ENCODE measurements at places on chromosomes 4 and X. TPM values are rescaled to one million over a fixed set of nuclear protein-coding genes. Genes with fewer than 3 reads are reported as not detected.

The SORCS2 gene
- total RNA-seq: 0.10 TPM

The SLC39A8 gene
- total RNA-seq: 26.3 TPM

The SAGE1 gene
- total RNA-seq: not detected

The TLR7 gene
- total RNA-seq: 3.0 TPM

The FAM133A gene
- total RNA-seq: not detected

The SPANXB1 gene
- total RNA-seq: not detected

The GPR82 gene
- total RNA-seq: under 0.01 TPM

The FAM184B gene
- under 0.01 TPM for total RNA-seq

The LDB2 gene
- total RNA-seq: 0.52 TPM

The KLB gene
- under 0.01 TPM for total RNA-seq

The PNMA3 gene
- total RNA-seq: 1.3 TPM

The EXOC1L gene
- not detected for total RNA-seq

The C4orf36 gene
- total RNA-seq: not detected

The TMEM271 gene
- not detected for total RNA-seq

The CACNA1F gene
- 0.31 TPM for total RNA-seq

The GAGE13 gene
- total RNA-seq: not detected
